ENCODE measurements at places on chromosomes 5 and 9.
A peak's percentile ranks its signal among the peaks of the same experiment; 100 is the strongest.

DNA sequence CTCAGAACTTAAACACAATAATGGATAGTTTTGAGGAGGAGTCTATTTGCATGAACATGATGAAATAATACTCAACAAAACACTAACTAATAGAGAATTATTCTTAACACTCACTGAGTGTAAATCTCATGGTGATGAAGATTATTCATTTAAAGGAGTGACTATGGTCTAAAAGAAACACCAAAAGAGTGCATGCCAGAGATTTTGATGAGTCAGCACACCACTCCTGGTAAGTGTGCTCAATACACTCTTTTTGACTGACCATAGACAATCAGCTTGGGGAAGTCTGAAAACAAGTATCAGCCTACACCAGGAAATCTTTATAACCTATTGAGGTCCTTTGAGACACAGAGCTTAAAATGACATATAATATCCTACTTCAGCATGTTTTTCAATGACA lies 6.8 kb upstream of the FST start:
- H3K27ac ChIP-seq = no peak overlapping the region
- H3K4me3 ChIP-seq = no peak overlapping the region
- peaks cover 80% of the 10 kb centered on the region for H3K27me3 ChIP-seq
- H3K36me3 ChIP-seq = no peaks in the 10 kb centered on the region
- peaks cover 6% of the 10 kb centered on the region for H3K4me1 ChIP-seq
- DNase-seq = no peak

GRCh38 chr5:147484708-147485020 lies 25.2 kb downstream of the DPYSL3 start:
- no peak overlapping the region for H3K4me3 ChIP-seq
- H3K27me3 ChIP-seq = peaks cover 65% of the 10 kb centered on the region
- H3K36me3 ChIP-seq = no peaks in the 10 kb centered on the region

- H3K36me3 ChIP-seq = peaks cover 11% of the 10 kb centered on the region
- peaks cover 7% of the 10 kb centered on the region for H3K4me1 ChIP-seq
- H3K27ac ChIP-seq = no peak overlapping the region
Measured at GRCh38 chr5:6708814-6709213, 4.4 kb upstream of the TENT4A start.

DNA sequence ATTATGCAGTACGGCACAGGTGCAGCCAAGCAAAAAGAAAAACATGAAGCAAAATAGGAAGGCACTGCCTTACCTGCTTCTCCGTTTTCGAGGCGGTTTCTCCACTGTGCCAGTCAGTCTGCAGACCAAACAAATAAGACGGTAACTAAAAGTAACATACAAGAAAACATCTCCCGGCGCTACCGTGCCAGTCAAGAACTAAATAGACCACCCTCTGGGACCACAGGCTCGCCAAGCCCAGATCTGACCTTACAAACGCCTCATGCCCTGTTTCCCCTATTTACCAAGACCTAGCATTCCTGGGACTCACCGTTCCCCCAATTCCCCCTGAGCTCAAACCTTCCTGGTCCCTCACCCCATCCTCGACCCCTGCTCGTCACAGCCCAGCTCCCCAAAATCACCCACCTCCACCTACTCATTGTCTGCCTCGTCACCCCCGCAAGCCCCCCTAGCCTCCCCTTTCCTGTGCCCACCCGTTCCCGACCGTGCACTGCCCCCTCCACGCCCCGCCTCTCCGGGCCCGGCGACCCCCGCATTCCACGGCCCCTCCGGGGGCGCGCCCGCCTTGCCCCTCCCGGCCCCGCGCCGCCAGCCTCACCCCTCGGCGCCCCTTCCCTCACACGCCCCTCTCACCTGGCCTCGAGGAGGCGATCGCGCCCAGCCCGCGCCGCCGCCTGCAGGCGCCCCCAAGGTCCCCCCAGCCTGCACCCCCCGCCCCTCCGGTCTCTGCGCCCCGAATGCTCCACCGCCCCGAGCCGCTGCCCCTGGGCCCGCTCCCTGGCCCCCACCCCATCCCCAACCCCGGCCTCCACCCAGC lies 560 bp downstream of the SCAI start:
- DNase-seq = no peak
- H3K27me3 ChIP-seq = no peaks in the 10 kb centered on the region
- H3K4me1 ChIP-seq = peaks cover 40% of the 10 kb centered on the region

GRCh38 chr5:29702875-29703274 lies 1490.6 kb upstream of the CDH6 start:
- no peaks in the 10 kb centered on the region for H3K27me3 ChIP-seq
- H3K36me3 ChIP-seq = no peaks in the 10 kb centered on the region
- no peak for DNase-seq
- no peaks in the 10 kb centered on the region for H3K4me1 ChIP-seq

DNA sequence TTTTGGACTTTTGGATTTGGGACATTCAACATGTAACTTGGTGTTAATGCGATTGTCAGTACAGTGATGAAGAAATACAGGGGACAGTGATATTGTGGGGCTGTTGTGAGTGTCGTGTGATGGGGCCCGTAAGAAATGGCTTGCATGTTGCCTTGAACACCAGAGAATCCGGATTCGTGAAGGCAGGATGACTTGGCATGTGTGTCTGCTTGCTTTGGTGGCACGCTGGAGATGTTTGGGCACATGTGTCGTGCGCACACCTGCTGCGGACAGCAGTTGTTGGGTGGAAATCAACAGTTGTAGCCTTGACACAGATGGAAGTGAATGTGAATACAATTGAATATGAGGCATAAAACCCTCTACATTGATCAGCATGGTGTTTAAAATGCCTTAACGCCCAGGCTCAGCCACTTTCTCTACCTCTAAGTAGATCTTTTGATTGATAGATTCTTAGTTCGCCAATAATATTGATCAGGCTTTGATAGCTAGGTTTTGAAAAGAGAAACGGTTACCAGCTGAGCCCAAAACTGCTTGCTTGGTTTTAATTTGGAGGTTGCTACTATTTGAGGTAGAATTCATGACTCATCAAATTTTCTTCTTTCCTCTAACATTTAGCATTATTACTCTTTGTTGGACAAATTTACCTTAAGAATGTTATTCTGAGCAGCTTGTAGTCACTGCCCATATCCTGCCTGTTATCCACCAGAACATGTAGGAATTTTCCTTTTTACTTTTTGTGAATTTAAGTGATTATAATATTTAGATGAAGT lies 94.4 kb downstream of the TRIO start:
- no peaks in the 10 kb centered on the region for H3K4me1 ChIP-seq
- H3K27ac ChIP-seq = no peak overlapping the region
- no peak for DNase-seq

DNA sequence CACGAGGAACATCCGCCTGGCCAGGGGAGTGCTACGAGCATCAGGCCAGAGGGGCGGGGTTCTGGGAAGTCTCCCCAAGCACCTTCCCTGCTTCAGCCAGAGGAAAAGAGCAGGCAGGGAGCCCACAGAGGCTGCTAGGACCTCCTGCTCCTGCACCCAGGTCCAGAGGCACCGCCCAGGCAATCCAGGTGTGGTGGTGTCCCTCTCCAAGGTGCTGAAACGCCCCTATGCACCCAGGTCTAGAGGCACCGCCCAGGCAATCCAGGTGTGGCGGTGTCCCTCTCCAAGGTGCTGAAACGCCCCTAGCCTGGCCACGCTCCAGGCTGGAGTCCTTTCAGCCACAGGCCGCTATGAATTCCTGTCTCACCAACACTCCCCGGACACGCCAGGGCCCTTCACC lies 10.7 kb upstream of the UBAC1 start:
- H3K27me3 ChIP-seq = peaks cover 8% of the 10 kb centered on the region
- DNase-seq = no peak
- no peak overlapping the region for H3K27ac ChIP-seq

- H3K4me3 ChIP-seq = peak overlapping the region; percentile 78
- H3K4me1 ChIP-seq = peaks cover 34% of the 10 kb centered on the region
- H3K27me3 ChIP-seq = no peaks in the 10 kb centered on the region
Measured at GRCh38 chr5:1792842-1793266, 6.8 kb downstream of the MRPL36 start.

All from central memory CD8-positive, alpha-beta T cell (primary cell).